ENCODE measurements at places on chromosomes 1 and 21.

DNA sequence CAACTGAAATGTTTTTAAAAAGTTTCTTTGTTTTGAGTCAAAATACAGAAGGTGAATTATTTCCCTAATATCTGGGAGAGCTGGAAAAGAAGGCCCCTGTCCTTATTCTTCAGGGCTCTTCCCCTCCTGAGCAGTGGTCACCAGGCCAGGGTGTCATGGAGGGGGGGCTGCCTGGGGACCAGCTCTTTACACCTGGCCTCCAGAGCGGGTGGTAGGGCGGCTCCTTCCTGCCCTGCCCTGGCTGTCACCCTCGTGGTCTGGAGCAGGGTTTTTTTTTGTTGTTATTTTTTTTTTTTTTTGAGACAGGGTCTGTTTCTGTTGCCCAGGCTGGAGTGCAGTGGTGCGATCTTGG, 6.6 kb downstream of the SKI start:
- peak; percentile 0 for DNase-seq

GRCh38 chr1:18560692-18561091, 70.0 kb upstream of the PAX7 start:
- DNase-seq, result peak; percentile 51

DNA sequence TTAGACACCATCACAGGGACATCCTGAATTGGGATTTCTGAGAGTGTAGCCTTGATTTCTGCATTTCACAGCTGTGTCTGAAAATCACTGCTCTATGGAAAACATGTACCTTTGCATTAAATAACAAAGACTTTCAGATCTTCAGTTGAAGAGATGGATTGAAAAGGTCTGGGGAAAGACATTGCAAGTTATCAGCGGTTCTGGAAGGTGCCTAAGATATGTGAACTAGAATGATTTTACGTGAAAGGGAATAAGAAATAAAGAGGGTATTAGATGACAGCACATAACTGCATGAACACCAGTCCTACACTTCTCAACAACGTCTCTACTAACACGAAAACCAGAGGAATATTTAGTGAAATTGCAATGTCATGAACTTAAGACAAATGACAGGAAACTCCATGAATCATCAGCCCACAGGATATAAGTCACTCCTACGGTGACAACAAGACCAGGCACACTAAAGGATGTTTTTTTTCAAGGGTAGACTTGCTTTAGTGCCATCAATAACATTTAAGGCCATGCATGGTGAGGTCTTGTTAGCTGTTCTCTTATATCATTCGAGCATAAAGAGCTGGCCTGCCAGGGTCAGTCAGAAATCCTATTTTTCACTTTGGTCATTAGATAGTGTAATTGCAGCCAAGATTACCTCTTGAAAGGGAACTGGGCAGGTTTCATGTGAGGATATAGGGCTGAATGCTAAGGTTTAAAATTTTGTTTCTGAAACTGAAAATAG, 283.1 kb downstream of the GRIK1 start:
- DNase-seq, result no peak

GRCh38 chr1:2855206-2856065, 53.9 kb upstream of the TTC34 start:
- no peak for DNase-seq

- no peak for DNase-seq
Measured at GRCh38 chr1:53303726-53304515, 23.9 kb downstream of the LRP8 start.

DNA sequence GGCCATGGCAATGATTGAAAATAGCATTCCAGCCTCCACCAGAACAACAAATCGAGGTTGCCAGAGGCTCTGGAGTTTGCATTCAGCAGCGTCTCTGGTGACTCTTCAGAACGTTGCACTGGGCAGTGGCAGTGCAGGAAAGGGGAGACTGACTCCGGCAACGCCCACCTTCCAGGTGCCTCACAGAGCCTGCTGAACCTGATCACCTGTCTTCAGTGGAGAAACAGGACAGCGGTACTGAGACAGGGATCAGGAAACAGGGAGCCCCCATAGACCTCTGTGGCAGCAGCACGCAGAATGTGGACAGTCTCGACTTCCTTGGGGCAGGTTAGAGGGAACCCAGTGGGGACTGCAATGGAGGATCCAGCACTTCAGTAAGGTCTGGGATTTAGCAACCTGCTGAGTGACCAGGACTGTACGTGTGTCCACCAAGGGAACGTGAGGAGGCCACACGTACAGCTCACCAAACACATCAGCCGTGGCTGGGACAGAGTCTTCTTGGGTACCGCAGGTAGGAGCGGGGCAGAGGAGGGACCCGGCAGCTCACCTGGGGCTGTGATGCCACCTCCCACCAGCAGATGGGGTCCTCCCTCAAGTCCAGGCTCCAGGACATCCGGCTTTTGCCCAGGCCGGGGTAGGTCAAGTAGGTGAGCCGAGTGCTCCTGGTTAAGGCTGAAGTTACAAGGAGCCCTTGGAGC, 128.6 kb downstream of the PRDM2 start:
- DNase-seq, result peak; percentile 87

GRCh38 chr1:152458384-152459185, 44.5 kb upstream of the CRNN start:
- DNase-seq, result peak; percentile 88

- DNase-seq, result no peak
Measured at GRCh38 chr1:212491454-212491853, 58.7 kb downstream of the NENF start.

GRCh38 chr21:36542312-36543101, 62.6 kb upstream of the CLDN14 start:
- peak; percentile 85 for DNase-seq

DNA sequence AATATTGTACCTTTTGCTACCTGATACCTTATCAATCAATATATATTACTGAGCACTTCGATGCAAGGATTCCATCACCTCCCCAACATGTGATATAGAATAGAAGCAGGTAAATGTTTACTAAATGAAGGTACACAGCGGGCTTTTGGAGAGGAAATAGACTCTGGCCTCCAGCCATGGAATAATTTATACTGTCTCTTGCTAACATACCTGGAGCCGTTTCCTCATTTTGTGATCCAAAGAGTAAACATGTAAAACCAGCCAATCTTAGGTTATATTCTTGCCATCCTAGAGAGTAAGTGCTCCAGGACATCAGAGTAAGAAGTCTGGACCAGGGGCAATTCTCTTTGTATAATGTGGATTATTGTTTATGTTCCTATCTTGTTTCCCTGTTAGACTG, 39.4 kb downstream of the NDUFS5 start:
- no peak for DNase-seq
